ENCODE measurements at places on chromosomes 4 and X.

GRCh38 chr4:135359128-135359527 is 1157.5 kb upstream of the PABPC4L start:
- no peak for DNase-seq

DNA sequence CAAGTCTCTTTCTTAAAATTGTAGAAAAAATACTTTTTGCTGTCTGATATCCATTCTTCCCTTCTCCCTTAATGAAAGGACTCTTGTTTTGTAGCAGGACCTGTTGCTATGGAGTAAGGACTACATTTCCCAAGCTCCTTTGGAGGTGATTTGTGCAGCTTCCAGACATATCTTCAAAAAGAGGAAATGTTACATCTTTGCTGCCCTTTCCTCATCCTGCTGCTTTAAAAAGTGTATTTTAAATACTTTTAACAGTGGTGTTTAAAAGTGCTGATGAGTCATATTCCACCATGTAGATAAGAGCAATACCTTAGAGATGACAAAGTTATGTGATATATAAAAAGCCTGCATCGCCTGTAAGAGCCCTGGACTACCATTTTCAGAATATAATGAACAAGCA is 98.7 kb downstream of the CFAP299 start:
- no peak for DNase-seq

GRCh38 chrX:19280636-19281035 is 63.1 kb upstream of the PDHA1 start:
- DNase-seq: no peak

GRCh38 chrX:148732743-148733142 is 232.3 kb downstream of the AFF2 start:
- DNase-seq: no peak

DNA sequence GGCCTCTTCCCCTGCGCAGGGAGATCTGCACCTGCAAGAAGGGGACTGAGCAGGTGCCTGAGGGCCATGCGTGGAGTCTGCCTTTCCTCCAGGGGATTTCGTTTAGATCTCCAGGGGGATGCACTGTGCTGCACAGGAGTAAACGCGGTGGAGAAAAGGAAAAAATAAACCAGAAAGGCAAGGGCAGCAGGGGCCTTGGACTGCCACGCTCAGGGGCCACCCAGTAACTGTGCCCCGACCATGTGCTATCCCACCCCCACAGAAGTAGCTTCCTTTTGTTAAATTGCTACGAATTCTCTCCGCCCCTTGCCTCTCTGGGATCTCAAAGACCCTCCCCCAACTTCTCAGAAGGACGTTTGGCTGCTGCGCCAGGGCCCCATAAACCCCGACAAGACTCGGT is 17.2 kb upstream of the HMX1 start:
- DNase-seq: no peak

GRCh38 chr4:40747207-40747835 is 2.4 kb upstream of the NSUN7 start:
- no peak for DNase-seq

DNA sequence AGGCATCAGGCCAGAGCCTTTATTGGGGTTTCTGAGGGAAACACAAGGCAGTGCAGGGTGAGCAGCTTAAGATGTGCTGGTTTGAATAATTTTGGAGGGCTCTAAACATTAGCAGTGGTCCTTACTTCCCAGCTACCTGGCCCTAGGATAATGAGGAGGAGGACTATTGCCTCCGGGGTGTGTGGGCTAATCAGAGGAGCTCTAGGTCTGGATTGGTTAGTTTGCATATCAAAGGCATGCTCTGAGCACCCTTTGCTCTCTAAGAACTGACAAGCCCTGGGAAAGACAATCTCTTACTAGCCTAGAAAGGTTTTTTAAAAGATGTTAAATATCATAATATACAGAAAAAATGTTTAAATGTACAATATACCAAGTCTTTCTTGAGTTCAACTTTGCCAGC is 58.4 kb downstream of the RXFP1 start:
- DNase-seq: no peak

DNA sequence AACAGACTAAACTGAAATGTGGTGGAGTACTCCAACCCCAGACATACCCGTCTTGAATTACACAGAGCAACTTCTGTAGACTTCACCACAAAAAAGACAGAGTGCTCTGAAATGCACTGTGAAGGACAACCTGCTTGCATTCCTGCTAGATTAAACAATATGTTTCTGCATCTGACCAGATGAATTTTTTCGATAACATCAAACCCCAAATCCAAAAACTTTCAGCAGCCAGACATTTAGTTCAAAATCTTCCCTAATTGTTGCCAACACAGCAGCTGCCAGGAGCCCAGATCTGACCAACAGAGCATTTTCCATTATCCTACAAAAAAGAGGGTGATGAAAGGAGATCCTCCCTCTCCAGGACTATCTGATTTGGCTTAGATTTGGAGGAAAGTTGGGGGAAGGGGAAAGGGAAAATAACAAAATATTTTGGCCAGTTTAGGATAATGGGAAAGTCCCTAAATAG is 356.5 kb downstream of the PDGFC start:
- no peak for DNase-seq

GRCh38 chrX:9071031-9071650 is 37.2 kb upstream of the FAM9B start:
- DNase-seq: no peak

- peak; percentile 27 for DNase-seq
Observed at GRCh38 chr4:7103607-7104365, 35.9 kb upstream of the GRPEL1 start.

DNA sequence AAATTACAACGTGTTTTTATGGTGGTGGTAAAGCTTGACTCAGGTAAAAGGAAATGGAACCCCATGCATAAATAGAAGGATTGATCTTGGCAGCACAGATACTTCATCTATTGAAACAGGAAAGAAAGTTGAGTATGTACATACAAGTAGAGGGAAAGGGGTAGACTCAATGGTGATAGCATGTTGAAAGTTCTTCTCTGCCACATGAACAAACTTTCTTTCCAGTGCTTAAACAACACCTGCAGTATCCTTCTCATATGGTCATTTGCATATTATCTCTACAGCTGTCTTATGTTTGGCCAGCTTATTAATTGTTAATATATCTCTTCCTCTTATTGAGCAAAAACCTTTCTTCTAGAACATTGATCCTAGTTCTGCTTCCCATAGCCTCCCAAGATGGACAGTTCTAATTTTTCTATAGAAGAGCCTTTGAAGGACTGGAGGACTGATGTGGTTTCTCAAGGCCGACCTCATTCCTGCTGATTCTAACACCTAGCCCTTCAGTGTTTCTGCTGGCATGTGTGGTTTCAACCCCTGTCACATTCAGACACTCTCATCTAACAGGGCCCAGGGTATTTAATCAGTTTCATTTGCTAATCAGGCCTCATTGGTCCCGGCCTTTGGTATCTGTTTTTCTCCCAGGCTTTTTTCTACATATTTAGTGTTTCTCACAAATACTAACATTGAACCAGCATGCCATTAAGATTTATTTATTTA is 108.1 kb upstream of the SPRY1 start:
- DNase-seq: no peak

DNA sequence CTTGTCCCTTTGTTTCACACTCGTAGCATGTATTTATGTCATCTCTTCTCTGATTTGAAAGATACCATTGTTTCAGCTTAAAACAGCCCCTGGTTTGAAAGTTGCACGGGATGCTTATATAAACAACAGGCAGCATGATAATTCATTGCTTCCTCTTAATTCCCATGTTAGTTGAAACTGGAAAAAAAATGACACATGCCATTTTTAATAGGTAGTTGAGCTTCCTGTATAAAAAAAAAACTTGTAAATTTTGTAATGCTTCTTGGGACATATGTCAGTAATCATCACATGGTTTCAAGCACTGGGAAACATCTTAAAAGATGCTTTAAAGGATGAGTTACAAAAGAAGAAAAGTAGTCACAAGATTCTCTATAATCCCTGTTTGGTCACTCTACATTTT is 243.0 kb downstream of the PALLD start:
- no peak for DNase-seq

DNA sequence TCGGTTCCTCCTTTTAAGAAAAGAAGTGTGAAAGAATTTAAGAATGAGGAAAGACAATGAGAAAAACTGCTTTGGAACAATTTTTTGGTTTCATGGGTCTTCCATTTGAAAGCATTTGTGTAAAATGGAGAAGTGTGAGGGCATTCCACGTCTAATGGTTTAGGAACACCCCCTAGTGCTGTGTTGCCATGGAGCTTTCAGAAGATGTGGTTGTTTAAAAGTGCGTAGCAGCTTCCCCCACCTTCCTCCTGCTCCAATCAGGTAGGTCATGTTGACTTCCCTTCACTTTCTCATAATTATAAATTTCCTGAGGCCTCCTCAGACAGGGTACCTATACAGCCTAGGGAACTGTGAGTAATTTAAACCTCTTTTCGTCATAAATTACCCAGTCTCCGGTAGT is 50.0 kb downstream of the UGT2B10 start:
- DNase-seq: no peak

- no peak for DNase-seq
Observed at GRCh38 chr4:172018358-172018757, 205.2 kb downstream of the GALNTL6 start.

DNA sequence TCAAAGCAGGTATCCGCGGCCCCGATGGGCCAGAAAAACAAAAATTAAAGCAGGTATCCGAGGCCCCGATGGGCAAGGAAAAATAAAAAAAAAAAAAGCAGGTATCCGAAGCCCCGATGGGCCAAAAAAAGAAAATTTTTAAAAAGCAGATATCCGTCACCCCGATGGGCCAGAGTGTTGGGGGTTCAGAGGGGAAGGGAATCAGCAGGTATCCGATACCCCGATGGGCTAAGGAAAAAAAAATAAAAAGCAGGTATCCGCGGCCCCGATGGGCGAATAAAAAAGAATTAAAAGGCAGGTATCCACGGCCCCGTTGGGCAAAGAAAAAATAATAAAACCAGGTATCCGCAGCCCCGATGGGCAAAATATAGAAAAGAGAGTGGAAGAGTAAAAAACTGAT is 289.0 kb downstream of the CHIC1 start:
- DNase-seq: no peak

GRCh38 chr4:17521595-17521994 is 6.6 kb downstream of the CLRN2 start:
- no peak for DNase-seq

GRCh38 chrX:129665916-129666644 is 11.3 kb upstream of the APLN start:
- no peak for DNase-seq

DNA sequence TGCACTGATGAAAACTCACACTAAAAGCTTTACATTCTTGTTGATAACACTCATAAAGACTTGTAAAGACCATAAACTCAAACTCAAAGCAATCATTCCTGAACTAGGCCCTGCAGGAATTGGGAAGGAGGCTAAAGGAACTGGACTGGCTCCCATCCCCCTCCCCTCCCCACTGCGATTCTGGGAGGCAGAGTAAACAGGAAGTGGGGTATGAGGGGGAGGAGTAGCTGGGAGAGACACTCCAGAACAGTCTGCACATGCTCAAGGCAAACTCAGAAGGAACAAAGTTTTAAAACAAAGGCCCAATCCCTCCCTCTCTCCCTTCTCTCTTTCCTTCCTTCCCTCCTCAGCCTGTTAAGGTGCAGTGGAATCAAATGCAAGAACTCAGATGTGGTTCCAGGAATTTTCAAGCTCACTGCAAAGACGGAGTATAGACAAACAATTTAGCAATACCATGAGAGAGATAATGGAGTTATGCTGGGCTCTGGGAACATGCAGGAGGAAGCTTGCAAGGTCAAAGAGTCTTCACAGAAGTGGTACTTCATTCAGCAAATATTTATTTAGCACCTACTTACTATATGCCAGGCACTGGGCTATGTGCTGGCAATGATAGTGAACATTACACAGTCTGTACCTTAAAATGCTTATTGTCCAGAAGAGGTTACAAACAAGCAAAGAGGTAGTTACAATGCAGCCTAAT is 15.9 kb downstream of the MID1IP1 start:
- DNase-seq: no peak

DNA sequence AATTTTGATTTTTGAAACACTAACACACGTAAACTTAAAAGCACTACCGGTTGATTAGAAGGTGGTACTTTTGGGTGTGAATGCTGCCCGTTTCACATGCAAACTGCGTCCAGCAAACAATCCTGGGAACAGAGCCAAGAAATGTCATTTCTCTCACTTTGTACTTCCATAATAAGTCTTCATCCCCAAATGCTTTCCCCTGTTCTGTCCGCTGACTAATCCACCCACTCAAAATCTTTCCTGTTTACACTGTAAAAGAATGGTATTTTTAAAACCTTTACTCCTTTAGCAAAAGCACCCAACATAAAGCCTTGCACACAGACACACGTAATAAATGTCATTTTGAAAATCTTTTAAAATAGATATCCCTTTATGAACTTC is 39.1 kb upstream of the PDLIM5 start:
- DNase-seq: no peak

DNA sequence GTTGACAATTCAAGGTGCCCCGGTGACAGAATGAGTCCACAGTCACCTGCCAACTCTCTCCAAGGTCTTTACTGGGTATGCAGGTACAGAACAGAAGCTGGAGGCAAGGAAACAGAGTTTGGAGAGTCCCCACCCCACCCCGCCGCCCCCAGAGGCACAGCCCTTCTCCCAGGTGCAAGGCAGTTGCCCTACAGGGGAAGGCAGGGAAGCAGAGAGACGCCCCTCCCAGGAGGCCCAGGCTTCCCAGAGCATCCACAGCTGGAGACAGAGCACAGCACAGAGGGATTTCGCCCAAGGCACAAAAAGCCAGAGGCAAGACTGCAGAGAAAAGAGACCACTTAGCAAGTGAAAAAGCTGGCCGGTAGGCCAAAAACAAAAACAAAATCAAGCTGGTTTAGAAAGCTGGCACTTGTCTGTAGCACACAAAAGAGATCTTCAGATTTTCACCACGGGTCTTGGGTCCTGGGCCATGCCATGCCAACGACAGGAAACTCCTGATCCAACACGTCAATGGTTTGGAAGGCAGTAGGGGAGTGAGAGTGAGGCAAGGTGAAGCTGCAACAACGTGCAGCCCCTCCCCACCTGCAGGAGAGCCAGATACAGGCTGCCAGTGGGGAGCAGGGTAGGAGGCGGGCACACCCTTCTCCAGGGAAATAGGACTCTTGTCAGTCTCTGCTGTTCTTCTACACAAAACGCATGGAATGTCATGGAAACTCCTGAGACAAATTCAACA is 113.3 kb downstream of the AFAP1 start:
- no peak for DNase-seq

DNA sequence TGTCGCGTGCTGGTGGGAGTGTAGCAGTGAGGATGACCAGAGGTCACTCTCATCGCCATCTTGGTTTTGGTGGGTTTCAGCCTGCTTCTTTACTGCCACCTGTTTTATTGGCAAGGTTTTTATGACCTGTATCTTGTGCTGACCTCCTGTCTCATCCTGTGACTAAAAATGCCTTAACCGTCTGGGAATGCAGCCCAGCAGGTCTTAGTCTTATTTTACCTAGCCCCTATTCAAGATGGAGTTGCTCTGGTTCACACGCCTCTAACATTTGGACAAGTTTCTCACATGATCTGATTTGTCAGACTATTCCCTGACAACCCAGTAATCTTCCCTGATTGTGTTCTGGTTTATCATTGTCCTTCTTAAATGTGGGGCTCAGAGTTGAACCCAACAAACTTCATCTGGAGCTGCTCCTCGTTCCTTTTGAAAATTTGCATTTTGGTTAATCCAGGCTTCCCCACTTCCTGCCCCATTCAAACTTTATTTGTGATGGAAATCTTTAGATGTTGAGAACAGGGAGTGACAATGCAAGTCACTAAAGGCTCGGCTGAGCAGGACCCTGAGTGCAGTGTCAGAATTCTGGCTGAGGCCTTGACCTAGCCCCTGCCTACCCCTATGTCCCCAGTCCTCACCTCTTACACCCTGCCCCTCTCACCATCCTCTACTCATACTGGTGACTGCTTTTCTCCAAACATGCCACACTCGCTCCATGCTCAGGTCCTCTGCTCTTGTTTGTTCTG is 226.8 kb downstream of the STIM2 start:
- no peak for DNase-seq

All from GM13976 (cell line).